LoVo (cell line): ENCODE measurements at places on chromosomes 2 and 18.

DNA sequence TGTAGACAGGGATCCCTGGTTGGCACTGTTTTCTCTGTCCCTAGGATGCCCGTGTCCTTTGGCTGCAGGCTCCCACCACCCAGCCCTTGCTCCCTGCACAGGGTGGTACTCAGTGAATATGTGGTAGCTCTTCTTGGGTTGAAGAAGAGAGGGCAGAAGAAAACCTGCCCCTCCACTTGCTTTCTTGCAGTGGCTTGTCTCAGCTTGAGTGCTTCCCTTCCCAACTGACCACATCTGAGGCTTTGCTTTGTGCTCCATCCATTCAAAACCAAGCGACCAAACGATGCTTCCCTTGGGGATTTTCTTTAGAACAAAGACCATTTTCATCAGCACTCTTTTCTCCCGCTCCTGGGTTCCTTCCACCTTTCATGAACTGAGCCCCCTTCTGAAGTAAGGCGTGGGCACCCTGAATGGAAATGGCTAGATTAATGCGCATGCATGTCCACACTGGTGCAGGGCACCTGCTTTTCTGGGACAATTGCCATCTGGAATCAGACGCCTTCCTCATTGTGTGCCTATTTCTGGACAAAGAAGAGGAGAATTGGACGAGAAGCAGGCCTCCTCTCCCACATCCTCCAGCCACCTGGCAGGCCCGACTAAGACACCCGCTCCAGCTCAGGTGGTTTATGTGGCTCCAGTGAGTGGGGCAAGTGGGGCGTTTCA lies 59.1 kb downstream of the ARL4C start:
- DNase-seq = no peak

DNA sequence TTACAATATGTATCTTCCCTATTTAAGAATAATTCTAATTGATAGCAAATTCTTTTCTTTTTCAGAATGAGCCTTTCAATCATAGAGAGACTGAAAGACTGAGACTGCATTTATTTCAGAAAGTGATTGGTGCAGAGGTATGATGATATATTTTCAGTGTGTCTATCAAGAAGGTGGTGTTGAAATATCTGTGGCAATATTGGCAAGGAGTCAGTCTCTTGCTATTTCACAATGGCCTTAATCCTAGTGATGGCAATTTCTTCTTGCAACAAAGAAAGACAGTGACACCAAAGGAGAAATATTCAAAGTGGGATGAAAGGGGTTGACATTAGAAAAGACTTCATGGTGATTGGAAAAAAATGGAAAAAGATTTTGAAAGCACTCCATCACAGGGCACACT lies 21.7 kb upstream of the ZBTB14 start:
- DNase-seq = no peak

GRCh38 chr2:212193056-212193455 lies 345.5 kb downstream of the ERBB4 start:
- DNase-seq = no peak

GRCh38 chr2:41869542-41870264 lies 178.1 kb upstream of the PKDCC start:
- peak; percentile 61 for DNase-seq

DNA sequence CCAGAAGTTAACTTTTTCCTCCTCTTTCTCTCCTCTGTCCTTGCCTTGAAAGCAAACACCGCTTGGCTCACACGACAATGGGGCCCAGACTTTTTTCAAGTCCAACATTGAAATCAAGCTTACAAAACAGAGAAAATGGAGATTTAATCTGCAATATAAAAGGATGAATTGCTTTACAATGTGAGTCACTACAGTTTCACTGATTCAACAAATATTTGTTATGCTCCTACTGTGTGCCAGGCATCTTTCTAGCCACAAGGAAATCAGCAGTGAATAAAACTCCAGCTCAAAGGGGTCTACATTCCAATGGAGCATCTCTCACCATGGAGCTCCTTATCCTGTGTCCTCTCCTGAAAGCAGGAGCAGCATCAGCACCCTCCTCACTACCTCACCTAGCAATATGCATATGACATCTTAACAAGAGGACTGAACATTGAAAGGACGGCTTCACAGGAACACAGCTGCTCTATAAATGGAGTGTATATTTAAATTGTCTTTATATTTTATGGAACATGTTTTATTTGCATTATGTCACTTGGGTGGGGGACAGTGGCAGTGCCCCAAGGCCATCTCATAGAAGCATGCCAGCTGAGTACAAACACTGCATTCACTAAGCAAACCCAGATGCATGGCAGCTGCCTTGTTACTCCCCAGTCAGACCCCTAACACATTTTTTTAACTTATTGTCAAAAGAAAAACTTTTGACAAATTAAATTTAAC lies 39.5 kb downstream of the PKDCC start:
- DNase-seq = no peak

- no peak for DNase-seq
Measured at GRCh38 chr2:220101980-220102379, 474.6 kb downstream of the SLC4A3 start.
